ENCODE measurements at places on chromosomes 7 and 10.

- no peak for DNase-seq
These were observed 16.8 kb downstream of the NOBOX start for GRCh38 chr7:144386741-144387140.

DNA sequence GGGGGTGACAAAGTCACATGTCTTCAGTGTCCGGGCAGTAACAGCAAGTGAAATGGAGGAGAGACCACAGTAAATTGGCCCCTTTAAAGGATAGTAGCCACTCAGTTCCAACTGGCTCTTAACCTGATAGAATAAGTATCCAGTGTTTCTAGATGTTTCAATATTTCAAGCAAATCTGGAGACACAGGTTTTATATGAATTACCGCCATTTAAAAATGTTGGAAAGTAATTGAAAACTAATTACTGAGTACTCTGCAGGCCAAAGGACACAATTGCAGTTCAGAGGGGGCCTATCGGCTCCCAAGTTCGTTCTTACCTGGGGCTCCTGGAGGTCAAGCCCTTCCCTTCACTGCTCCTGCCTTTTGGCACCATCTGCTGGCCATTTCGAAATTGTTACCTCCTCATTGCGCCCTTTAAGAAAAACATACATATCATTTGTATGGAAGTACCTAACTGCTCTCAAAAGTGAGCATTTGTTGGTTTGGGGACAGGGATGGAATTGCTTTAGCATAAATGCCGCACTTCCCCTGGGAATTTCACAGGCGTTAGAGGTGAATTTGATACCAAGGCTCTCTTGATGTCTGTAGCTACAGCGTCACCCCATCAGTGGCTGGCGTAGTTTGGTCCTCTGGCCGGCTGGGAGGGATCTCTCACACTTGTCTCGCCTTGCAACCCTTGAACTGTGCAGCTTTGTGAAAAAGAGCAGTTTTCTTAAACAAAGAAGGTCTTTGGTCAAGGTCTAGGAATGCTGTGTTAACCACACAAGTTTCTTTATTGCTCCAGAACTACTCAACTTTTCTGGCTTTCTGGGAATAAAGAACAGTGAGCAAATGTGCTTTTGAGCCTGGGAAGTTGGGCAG lies 220.0 kb downstream of the ARHGAP21 start:
- no peak for DNase-seq

DNA sequence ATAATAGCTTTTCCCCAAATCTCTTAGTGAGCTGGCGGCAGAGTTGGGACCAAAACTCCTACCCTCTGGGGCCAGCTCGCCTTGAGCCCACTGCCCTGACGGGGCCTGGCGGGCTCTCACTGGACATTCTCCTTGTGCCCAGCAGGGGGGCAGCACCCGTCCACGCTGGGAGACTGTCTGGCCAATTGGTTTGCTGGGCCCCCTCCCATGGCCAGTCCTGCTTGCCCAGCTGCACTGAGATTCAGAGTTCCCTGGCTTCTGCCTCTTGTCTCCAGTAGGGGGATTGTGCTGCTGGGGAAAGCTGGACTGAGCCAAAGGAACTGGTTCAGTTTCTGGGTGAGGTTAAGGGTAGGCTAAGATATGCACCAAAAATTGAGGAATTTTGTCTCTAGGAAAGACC lies 59.8 kb downstream of the RAMP3 start:
- DNase-seq: no peak

- DNase-seq: no peak
These were observed 50.0 kb downstream of the CREB3L2 start for GRCh38 chr7:137951700-137952425.

DNA sequence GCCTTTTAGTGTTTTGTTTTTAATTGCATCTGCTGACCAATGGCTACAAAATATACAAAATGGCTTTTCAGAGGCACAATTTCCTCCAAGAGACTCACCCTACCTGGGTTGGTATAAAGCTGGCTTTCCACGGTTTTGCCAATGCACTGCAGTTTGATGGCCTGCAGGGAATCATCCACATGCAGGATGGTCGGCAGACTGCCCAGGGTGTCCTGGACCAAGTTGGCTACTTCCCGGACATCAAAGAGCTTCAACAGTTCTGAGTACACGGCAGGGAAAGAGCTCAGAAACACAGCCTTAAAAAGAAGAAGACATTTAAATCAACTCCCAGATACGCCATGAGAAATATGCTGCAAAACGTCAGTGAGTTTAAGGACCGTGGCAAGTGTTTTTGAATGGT lies 301.0 kb upstream of the IMMP2L start:
- no peak for DNase-seq

DNA sequence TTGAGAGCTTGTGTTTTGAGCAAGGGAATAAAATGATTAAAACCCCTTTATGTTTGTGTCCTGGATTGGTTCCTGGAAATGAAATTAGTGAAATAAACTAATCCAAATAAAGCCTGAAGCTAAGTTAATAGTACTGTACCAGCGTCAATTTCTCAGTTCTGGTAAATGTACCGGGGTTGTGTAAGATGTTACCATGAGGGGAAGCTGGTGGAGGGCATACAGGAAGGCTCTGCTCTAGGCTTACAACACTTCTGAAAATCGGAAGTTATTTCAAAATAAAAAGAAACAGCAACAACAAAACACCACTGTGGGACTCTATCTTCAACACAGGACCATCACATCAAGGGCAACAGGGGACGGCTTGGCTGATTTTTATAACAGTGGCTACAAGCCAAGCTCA lies 257.0 kb downstream of the CREB5 start:
- DNase-seq: no peak

All from NCI-H2029 treated with DMSO at 0.1 percent for 48 hours (cell line).